Stimulated activated CD8-positive, alpha-beta memory T cell treated with anti-CD3 and anti-CD28 coated beads, Interleukin-7, amount 100 ng/mL, for 1 hour (primary cell): ENCODE measurements at places on chromosomes 16 and 17.
A peak's percentile ranks its signal among the peaks of the same experiment; 100 is the strongest.

- no peak for DNase-seq
Measured at GRCh38 chr16:70574595-70575271, 51.1 kb downstream of the SF3B3 start.

GRCh38 chr17:17689312-17689711, 8.1 kb downstream of the RAI1 start:
- DNase-seq: no peak

GRCh38 chr16:67936124-67936879, at the start of gene PSMB10:
PSMB10 (minus strand) TSS chr16:67936850; CDS start chr16:67936749, 101 bp downstream.
- DNase-seq: no peak

GRCh38 chr17:42422958-42423712, at the start of gene CAVIN1:
CAVIN1 (minus strand) TSS chr17:42423256; CDS start chr17:42423097, 159 bp downstream.
- no peak for DNase-seq

- DNase-seq: no peak
Measured at GRCh38 chr16:9102943-9103342, 11.5 kb downstream of the HAPSTR1 start.

- no peak for DNase-seq
Measured at GRCh38 chr17:170130-170670, 11.2 kb downstream of the DOC2B start.

DNA sequence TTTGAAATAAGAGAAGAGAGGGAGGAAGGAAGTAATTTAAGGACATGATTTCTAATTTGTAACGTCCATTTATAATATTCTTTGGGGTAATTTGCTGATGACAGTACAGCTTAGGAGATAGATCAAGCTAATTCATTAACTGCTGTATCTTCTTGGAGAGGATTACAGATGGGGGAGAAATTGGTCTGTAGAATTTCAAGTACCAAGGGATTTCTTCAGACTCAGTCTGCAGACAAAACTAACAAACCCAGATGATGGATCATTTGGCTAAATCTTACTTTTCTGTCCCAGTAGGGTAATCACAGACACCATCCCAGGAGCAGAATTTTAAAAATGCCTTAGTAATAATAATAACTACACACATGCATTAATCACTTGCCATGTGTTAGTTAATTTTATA, 711.8 kb downstream of the KCNJ2 start:
- DNase-seq: no peak

GRCh38 chr17:68428498-68429172, 28.7 kb downstream of the WIPI1 start:
- no peak for DNase-seq

DNA sequence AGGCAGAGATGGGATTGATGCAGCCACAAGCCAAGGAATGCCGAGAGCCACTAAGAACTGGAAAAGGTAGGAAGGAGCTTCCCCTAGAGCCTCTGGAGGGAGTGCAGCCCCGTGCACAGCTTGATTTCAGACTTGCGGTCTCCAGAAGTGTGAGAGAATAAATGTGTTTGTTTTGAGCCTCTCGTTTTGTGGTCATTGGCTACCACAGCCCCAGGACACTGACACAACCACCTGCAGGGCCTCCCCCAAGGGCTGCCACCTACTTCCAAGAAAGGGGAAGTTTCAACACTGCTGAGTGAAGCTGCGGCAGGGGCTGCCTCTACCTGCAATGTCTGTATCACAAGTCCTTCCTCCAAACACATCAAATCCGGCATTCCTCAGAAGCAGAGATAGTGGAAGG, 346.9 kb downstream of the C16orf95 start:
- no peak for DNase-seq

DNA sequence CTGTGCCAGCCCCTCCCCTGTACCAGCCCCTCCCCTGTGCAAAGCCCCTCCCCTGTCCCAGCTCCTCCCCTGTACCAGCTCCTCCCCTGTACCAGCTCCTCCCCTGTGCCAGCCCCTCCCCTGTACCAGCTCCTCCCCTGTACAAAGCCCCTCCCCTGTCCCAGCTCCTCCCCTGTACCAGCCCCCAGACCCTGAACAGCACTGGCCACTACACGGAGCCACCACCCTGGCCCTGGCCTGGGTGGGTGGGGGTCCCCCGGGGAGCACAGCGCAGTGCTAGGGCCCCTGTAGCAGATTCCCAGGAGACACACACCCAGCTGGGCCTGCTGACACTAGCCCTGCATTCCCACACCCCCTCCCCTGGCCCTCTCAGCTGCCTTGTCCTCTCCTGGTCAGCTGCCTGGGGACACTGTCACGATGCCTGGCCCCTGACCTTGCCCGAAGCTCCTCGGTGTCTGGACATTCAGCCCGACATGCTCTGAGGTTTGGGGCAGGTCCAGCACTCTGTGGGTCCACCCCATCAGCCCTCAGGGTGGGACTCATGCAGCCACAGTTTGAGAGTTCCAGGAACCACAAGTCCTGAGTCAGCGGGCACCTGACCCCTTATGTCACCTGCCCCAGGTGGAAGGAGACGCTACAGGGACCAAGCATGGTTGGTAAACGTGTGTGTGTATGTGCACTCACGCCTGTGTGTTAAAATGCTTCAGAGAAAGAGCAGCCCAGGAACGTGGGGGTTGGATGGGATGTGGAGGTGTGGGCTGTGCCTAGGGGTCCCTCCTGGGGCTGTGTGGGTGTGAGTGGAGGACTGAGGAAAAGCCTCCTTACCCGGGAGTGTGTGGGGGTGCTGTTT, 114.2 kb downstream of the METRNL start:
- DNase-seq: no peak

DNA sequence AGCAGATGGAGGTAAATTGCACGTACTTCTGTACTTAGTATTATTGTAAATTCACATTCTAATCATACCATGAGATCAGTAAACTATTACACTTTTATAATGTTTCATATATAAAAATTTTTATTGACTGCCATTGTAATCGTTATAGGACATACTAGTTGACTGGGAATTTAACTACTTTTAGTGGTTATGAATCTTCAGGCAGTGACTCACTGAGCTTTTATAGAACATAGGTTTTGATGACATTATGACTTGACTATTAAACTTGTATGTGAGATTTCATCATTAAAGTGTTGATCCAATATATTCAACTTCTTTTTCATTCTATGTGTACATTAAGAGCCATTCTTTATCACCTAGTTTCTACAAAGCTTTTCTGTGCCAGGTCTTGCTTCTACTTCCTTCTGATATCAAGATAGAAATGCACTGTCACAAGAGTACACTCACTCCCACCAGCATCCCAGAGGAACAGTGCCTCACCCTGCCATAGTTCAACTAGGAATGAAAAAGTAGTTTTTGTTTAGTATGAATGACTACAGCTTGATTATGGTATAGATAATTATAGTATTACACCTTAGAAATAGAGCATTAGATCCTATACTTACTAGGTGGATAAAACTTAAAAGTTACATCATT, 142.4 kb upstream of the RBL2 start:
- DNase-seq: no peak

- DNase-seq: peak; percentile 46
Measured at GRCh38 chr16:1002399-1003166, 21.0 kb downstream of the SOX8 start.

- no peak for DNase-seq
Measured at GRCh38 chr17:30366536-30366935, 12.2 kb upstream of the CPD start.

GRCh38 chr16:13856398-13856797, 63.6 kb upstream of the ERCC4 start:
- DNase-seq: no peak

DNA sequence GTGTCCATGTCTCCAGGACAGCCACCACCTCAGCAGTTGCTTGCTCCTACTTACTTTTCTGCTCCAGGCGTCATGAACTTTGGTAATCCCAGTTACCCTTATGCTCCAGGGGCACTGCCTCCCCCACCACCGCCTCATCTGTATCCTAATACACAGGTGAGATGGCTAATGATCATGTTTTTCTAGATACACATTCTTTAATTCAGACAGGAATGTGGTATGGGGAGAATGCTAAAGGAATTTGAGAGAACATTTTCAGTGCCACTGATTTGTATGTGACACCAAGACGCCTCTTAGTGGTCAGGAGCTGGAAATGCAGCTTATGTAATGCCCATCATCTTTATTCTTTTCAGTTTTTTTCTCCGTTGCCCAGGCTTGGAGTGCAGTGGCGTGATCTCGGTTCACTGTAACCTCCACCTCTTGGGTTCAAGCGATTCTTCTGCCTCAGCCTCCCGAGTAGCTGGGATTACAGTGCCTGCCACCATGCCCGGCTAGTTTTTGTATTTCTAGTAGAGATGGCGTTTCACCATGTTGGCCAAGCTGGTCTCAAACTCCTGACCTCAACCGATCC, 8.9 kb upstream of the RAPGEFL1 start:
- no peak for DNase-seq

DNA sequence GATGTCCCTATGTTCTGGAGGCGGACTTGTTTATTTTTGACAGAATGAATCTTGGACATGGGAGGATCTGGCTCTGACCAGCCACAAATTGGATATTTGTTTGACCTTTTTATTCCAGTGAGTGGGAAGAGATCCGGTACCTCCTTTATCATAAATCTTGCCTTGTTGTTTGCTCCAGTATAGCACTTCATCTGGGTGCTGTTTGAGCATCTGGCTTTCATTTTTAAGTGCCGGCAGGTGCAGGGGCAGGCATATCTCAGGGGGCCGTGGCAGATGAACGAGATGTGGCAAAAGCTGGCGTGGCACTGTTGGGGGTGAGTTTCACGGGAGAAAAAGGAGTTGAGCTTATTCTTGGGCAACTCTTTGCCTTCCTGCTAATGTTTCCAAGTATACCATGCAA, 37.8 kb downstream of the MSI2 start:
- no peak for DNase-seq

GRCh38 chr16:57976331-57976796, 5.4 kb upstream of the CNGB1 start:
- no peak for DNase-seq

GRCh38 chr16:23673971-23674614, 4.6 kb upstream of the PLK1 start:
- DNase-seq: no peak

DNA sequence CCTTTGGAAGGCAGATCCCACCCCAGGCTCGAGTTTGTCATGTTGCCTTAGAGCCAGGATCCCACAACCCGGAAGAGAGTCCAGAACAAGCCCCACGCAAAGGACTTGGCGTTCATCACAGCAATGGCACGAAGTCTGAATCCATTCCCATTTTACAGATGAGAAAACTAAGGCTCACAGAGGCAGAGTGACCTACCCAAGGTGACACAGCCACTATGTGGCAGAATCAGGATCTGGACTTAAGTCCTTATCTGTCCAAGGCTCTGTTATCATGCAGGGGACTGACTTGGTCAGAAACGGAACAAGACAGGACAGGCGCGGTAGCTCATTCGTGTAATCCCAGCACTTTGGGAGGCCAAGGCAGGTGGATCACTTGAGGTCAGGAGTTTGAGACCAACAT, 86.5 kb downstream of the GSG1L start:
- DNase-seq: no peak

DNA sequence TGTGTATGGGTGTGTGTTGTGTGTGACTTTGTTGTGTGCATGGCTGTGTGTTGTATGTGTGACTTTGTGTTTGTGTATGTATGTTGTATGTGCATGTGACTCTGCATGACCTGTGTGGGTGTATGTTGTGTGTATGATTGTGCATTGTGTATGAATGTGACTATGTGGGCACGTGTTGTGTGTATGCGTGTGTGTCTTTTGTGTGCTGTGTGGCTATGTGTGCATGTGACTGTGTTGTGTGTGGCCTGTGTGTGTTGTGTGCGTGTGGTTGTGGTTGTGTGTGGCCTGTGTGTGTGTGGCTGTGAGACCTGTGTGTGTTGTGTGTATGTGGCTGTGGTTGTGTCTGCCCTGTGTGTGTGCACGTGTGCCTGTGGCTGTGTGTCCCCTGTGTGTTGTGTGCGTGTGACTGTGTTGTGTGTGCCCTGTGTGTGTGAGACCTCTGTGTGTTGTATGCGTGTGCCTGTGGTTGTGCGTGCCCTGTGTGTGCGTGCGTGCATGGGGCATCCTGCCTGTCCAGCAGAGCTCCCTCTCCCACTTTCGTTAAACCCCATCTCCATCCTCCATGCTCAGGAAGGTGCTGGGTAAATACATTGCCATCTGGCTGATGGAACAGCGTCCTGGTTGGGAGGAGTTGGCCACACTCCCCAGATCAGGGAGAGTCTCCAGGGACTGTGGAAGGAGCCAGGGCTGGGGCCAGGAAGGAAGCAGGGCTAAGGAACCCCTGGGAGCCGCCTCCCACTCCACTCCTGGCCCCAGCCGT, 90.1 kb upstream of the GSE1 start:
- DNase-seq: no peak
